Sciatic nerve (tissue), 2 donors: ENCODE measurements at places on chromosomes 3 and 15.
A peak's percentile ranks its signal among the peaks of the same experiment; 100 is the strongest.

- DNase-seq, result no peak
Measured at GRCh38 chr3:47782446-47783308, 984 bp upstream of the SMARCC1 start.

DNA sequence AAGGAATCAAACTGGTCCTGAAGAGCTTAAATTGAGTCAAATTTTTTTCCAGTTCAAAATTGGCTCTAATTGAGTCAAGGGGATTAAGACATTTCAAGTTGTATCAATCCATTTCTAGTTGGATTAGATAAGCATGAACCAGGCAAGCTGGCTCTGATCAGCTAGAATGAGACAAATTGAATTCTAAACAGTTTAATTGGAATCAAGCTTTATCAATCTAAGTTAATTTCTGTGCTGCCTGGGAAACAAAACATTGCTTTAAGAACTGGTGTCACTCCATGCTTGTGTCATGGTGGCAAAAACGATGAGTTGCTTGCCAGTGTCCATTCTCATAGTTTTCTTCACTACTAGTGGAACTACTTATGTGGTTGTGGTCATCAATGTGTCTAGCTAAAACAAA, 116.8 kb downstream of the TGFBR2 start:
- DNase-seq, result no peak

GRCh38 chr15:29037997-29038705, 152.4 kb downstream of the APBA2 start:
- DNase-seq, result no peak

- DNase-seq, result no peak
Measured at GRCh38 chr3:116981089-116981488, 271.5 kb downstream of the TUSC7 start.

- no peak for DNase-seq
Measured at GRCh38 chr3:20752416-20752815, 566.4 kb upstream of the SGO1 start.

DNA sequence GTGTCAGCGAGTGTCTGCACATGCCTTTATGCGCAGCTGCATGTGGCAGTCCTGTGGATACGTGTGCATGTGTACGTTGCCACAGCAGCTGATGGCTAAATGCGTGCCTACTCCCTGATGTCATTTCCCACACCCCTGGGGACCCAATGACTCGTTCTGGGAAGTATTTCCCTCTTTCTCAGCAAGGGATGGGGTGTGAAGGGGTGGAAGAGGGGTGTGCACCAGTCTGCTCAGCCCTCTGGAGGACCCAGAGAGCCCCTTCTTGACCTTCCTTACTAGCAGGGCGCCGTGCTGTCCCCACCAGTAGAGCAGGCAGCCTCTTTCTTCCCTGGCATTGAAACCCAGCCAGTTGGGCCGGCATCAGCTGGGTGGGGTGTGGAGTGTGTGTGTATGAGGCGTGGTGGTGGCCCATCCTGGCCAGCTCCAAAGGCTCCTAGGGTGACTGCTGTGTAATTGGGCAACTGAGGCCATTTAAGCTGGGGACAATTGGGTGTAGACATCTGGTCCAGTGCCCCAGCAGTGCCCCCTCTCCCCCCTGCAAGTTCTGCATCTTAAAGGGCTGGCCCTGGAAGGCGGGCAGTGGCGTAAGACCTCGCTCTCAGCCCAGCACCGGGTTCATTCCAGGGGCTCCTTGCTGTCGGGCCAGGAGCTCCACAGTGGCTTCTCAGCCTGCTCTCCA, 19.2 kb downstream of the SNX33 start:
- DNase-seq, result no peak

DNA sequence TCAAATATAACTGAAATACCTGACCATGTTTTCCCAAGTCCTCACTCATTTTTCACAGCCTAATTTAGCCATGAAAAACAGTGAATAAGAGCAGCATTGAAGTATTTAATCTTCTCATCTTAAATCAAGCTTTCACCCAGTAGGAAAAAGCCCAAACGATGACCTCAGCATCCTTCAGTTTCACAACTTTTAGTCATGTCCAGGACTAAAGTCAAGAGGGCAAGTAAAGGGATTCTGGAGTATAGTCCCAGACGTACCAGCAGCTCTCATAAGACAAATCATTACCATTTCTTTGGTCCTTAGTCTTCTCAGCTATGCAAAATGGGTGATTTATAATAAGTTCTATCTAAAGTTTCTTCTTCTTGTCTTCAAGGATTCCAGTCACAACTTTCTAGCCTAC, 237.3 kb downstream of the IL5RA start:
- no peak for DNase-seq

DNA sequence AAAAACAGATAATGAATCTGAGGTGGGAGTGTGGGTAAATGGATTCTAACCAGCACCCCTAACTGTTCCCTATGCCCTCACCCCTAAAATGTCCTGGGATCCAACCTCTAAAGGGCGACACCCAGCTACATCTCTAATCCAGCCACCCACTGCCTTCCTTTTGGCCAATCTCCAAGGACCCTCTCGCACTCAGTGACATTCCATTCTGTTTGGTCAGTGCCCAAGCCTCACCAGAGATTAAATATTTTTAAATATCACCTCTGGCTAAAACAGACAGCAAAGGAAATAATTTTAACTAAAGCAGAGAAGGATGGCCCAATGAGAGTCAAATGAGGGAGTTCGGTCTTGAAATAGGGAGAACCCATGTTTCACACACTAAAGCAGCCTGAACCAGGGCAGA, 19.9 kb upstream of the SCN10A start:
- no peak for DNase-seq

DNA sequence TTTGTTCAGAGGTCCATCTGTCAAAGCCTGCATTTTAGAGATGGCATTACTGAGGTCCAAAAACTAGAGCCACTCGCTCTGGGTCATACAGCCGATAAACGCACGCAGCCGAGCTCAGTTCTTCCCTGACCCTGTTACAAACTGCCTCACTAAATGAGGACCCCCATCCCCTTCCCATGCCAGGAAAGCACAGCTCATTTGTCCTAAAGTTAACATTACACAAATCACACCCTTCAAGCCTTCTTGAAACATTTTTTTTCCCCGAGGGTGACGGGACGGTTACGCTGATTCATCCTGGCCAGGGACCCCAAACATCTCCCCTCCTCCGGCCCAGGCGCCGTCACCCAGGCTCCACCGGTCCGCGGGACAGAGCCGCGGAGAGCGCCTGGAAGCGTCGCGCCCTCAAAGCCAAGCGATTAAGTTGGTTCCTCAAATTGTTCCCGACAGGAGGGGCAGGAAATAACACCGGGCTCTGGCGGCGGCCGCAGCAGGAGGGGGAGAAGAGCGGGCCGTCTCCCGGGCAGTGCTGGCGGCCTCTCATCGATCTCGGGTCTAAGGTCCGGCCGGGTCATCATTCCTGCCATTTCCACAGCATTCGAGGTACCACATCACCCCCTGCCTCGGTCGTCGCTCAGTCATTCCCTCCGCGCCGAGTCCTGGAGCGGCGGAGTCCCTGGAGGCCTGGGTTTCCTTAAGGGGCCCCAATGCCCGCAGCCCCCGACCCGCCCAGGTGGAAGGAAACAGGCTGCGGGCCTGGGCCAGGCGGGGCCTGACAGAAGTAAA, 619 bp upstream of the CMTM8 start:
- peak; percentile 65 for DNase-seq

- no peak for DNase-seq
Measured at GRCh38 chr15:52566889-52567288, 1.9 kb downstream of the ARPP19 start.

DNA sequence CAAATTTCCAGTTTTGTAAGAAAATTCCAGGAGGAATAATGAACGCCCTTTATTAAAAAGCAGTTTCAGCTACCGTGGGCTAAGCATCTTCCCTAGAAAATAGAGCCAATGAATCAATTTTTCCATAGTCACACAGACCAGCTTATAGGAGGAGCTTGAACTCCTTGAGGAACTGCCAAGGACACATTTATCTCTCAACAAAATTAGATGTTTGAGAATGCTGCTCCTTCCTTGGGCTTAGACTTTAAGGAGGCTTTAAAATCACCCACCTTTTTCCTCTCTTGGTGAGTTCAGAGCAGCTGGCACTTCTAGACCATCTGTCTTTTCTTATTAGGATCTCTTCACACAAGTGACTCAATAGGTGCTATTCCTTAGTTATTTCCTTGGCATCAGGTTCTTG, 588.0 kb downstream of the SQOR start:
- no peak for DNase-seq

DNA sequence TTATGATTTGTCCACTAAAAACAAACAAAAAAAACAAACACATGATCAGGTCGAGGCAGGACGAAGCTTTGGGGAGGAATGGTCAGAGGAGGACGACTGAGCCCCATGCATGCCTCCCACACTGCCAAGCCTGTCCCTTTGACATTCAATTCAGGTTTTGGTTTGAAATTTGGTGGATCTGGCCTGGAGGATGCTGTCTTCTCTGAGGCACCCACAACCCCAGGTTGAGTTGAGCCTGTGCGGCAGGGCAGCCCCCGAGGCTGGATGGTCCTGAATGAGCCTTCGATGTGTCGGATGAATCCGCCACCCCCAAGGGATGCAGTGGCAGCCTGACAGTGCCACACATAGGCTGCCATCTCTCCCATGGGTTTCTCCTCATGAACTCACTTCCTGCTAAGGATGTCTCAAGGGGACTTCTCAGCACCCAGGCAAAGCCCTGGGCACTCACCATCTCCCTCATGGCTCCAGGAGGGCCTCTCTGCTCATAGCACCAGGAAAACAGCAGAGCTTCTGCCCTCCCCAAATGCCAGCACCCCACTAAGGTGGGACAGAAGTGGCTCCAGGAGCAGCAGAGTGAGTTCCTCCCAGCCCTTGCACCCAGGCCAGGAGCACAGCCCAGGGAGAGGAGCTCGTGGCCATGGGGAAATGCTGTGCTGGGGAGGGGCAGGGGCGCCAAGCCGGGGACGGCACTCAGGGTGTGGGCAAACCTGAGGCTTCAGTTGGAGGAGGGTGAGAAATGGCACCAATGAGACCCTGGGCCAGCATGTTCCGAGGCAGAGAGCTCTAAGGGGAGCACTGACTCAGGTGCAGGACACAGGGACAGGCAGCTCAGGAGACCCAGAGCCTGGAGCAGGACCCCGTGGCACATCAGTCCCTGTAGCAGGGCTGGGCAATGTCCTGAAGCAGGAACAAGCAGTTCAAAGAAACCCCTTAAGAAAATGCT, 18.5 kb downstream of the PRR23E start:
- no peak for DNase-seq

GRCh38 chr3:43034200-43034599, 55.1 kb downstream of the GASK1A start:
- peak; percentile 17 for DNase-seq

DNA sequence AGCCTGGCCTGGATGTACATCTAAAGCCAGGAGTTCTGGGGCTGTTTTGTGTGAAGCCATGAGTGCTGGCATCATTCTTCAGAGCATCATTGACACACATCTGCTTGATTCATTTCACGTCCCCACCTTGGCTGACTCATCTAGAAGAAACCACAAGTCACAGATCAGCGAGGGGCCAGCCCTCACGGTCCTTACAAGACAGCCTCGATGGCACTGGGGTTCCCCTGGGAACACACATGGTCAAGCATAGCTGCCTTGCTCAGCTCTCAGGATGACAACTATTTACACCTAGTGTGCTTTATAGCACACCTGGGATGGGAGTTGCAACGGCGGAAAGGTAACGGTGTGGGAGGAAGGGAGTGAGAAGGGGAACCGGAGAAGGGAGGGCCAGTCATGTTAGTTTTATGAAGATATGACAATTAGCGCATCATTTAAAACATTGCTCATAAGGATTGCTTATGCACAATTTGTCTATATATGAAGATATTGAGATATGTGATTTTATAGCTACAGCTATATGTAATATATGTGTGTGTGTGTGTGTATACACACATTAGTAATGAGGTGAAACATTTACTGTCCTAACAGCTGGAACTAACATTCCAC, 227.1 kb downstream of the RPLP1 start:
- DNase-seq, result no peak

DNA sequence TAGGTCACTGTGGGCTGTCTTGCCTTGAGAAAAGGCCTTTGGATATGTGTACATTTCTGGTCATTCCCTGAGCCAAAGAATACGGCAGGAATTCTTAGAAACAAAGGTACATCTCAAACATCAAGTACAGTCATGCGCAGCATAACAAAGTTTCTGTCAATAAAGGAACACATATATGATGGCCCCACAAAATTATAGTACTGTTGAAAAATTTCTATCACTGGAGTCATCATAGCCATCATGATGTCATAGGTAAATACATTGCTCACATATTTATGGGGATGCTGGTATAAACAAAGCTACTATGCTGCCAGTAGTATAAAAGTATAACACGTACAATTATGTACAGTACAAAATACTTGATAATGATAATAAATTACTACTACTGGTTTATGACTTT, 38.9 kb upstream of the NECTIN3 start:
- no peak for DNase-seq

GRCh38 chr15:96960711-96961480, 630.4 kb downstream of the NR2F2 start:
- DNase-seq, result no peak

DNA sequence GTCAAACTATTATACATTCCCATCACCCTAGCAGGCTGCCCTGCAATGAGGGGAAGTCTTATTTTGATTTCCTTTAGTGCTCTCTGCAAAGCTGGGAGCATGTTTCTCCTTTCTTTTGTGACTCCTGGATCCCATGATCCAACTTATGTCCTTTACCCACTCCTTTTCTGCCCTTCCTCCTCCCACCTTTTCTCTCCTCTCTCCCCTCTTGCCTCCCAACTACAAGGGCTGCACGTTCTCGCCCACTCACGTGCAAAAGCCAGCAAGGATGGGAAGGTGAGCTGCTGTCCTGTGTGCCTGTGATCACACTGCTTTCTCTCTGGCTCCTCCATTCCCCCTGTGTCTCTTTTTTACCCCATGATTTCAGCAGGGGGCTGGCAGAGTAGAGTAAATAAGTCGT, 6.1 kb downstream of the VIPR1 start:
- no peak for DNase-seq

- no peak for DNase-seq
Measured at GRCh38 chr15:92886042-92886537, 14.0 kb upstream of the CHD2 start.

DNA sequence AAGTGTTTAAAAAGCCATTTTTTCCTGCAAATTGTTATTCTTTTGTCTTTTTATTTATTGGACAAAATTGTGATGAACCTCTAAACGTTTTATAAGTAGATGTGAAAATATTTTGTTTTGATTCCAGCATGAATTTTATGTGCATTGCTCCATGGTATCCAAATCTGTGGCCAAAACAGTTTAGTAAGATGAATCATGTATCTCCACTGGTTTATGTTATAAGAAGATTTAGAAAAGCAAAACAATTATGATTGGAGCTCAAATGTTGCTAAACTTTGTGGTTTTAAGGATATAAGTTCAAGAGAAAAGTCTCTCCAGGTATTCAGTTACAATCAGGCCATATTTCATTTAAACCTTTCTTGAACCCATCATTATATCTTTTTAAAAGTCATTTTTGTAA, 80.9 kb downstream of the NECTIN3 start:
- DNase-seq, result no peak
